ENCODE measurements at places on chromosomes 13 and 19.

DNA sequence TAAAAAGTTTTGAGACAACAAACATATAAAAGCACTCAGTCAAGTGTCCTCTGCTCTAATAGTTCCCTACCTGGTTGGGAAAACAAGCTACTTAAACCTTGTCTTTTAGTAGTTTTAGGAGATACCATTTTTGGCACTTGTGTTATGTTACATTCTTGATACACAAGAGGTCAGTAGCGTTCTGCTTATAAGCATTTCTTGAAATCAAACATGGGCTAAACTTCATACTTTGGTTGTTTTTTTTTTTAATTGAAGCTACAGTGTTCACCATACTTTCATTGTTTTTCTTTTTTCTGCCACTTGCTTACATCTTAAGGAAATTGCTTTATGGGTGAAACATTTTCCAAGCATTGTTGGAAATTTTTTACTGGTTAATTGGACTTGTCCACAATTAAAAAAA, 12.9 kb downstream of the NHLRC3 start:
- no peak for DNase-seq

GRCh38 chr19:5742051-5742450, 21.6 kb downstream of the CATSPERD start:
- no peak for DNase-seq

GRCh38 chr13:78382491-78382890, 220.9 kb downstream of the POU4F1 start:
- DNase-seq: no peak

- no peak for DNase-seq
Measured at GRCh38 chr19:51740356-51740755, 11.3 kb downstream of the FPR1 start.

DNA sequence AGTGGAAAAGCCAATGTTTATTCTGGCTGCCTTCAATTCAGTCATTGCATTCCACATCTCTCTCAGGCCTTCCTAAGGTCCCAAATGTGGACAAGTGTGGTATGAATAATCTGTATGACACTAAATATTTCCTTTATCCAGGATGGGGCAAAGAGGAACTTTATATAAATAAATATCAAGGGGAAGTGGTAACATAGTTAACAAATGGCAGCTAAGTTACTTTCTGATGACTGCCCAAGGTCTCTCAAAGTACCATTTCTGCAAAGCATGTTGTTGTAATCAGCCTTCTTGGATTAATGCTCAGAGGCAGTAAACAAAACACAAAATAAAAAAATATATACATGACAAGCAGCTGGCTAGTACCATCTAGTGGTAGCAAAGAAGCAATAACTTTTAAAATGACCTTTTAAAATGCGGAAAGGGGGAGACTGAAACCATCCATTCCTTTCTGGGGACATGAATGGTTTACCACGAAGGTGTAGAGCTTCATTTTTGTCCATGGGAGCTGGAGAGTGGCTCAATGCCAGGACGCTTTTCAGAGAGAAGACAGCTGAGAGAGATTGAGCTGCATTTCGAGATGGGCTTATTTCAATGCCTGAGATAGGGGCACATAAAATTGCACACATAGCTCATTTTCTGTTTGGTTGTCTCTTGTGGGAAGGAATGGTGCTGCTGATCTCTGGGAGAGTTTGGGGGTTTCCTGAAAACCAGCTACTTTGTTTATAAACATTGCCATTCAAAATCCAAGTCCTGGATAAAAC, 259.2 kb downstream of the RFC3 start:
- no peak for DNase-seq
